ENCODE measurements at places on chromosomes 4 and X.

- DNase-seq = no peak
Measured at GRCh38 chrX:47683829-47684205, 24.8 kb upstream of the UXT start.

- DNase-seq = no peak
Measured at GRCh38 chr4:122602277-122603142, 18.4 kb downstream of the IL21 start.

- DNase-seq = no peak
Measured at GRCh38 chr4:37662861-37663390, 23.2 kb downstream of the RELL1 start.

DNA sequence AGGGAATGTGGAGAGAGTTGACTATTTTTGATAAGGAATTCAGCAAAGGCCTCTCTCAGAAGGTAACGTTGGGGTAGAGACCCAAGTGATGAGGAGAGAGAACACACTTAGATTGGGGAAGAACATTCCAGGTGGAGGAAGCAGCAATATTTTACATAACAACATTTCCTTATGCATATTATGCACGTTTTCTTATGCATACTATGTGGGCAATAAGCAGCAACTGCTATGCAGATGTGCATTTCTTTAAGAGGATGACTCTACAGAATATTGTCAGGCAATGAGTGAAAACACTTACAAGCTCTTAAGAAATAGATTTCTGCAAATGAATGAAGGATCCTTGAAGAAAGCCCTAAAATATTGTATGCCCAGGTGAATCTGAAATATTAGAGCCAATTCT lies 91.1 kb downstream of the TMEM47 start:
- no peak for DNase-seq

DNA sequence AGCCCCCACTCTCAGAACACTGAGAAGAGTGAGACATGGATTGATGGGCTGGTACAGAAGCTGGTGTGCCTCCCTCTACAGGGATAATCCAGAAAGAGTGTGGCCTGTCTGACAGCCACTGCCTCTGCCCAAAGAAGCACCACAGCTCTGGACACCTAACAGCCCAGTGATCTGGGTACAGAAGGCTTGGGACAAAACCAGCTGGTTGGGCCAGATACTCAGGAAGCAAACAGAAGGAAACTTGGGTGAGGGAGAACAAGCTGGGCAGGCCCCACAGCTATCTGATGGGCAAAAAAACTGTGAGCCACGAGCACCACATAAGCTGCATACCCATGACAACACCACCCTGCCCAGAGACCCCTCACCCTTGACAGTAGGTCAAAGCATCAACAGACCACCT lies 46.9 kb downstream of the TMPRSS11F start:
- DNase-seq = no peak

DNA sequence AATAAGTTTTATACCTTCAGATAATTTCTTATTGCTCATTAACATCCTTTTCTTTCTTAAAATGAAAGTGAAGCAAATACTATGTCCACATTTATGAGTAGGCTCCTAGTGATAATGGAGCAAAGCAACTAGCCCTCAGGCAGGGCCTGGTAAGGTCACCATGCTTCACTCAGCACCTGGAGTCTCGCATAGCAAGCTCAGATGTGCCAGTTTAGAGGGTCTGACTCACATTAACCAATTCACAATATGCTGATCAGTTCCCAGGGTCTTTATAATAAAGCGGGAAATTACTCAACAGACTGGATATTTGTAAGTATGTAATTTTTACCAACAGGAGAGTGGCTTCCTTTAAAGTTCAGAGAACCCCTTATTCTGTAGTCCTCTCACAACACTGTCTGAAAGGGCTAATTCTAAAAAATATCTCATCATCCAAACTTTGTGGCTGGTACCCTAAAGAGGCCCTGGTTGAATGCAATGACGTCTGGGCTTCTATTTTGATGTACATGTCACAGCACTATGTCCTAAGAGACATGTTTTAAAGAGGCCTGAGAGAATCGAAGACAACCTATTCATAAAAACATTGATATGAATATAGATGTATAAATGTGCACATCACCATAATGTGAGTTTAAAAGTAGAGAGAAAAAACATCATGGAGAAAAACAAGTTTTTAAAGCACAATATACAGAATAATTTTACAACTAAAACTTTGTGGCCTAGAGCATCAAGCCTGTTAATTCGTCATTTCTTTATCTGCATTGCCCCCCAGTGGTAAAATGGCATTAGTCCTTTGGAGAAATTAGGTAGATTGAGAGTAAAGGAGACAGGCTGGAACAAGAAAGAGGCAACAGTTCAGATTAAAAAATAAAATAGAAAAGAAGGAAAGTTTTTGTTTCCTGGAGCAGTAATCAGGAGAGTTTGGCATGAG lies 44.3 kb downstream of the IL21 start:
- DNase-seq = no peak

DNA sequence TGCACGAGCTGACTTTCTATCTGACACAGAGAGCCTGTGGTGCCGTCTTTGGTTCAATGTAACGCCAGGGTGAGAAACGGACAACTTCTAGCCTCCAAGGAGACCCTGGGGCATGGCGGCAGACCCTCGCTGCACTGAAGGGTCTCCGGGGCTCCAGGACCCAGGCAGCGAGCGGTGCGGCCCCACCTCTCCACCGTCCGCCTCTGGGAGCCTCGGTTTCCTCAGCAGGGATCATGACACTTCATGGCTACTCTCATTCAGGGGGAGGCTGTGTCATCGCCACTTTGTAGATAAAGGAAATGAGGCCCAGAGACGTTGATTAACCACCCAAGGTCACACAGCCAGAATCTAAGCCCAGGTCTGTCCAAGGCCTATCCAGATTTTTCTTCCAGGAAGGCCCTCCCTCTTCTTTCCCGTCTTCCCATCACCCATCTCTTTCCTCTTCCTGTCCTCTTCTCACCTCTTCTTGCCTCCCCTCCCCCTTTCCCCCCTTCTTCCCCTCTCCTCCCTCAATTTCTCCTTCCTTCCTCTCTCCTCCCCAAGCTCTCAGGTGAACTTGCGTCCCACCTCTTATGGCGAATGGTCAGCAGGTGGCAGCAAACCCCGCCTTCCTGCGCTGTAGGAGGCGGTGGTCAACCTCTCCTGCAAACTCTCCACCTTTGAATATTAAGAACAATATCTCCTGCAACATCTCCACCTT lies 69.3 kb upstream of the HMX1 start:
- DNase-seq = no peak

- DNase-seq = no peak
Measured at GRCh38 chrX:107714206-107714891, 61.2 kb downstream of the TSC22D3 start.

DNA sequence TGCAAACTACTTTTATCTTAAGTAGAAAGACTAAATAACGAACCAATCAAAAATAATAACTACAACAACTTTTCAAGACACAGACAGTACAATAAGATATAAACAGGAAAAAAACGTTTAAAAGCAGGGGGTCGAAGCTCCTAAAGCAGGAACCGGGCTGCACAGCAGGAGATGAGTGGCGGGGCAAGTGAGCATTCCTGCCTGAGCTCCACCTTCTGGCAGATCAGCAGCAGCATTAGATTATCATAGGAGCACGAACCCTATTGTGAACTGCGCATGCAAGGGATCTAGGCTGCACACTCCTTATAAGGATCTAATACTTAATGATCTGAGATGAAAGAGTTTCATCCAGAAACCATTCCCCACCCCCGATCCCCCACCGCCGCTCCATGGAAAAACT lies 146.2 kb downstream of the TEX11 start:
- DNase-seq = no peak

- DNase-seq = no peak
Measured at GRCh38 chr4:117641519-117641918, 392.8 kb upstream of the NDST3 start.

- DNase-seq = no peak
Measured at GRCh38 chrX:115650916-115651315, 89.9 kb downstream of the PLS3 start.

- DNase-seq = no peak
Measured at GRCh38 chr4:6705646-6706045, 4.0 kb downstream of the MRFAP1L1 start.
